Metanephros (tissue), 2 donors: ENCODE measurements at places on chromosomes 3 and 15. TPM values are rescaled to one million over a fixed set of nuclear protein-coding genes. Genes with fewer than 3 reads are reported as not detected.

The IMPG2 gene
- total RNA-seq, result 0.70 TPM

The KCNMB3 gene
- 3.0 TPM for total RNA-seq

The PRC1 gene
- 63.2 TPM for total RNA-seq

The RARB gene
- total RNA-seq, result 76.9 TPM
